Spleen (tissue), 13 donors: ENCODE measurements at places on chromosomes 12 and 14. TPM values are rescaled to one million over a fixed set of nuclear protein-coding genes. Genes with fewer than 3 reads are reported as not detected.

The KRT4 gene
- total RNA-seq, result not detected

The CNTN1 gene
- total RNA-seq, result 5.9 TPM

The CEBPE gene
- 0.64 TPM for total RNA-seq

The POTEM gene
- 0.17 TPM for total RNA-seq

The MARCHF9 gene
- total RNA-seq, result 17.2 TPM

The CLEC4C gene
- 1.0 TPM for total RNA-seq

The RERG gene
- 57.0 TPM for total RNA-seq

The RNASE7 gene
- total RNA-seq, result not detected

The TUBA1A gene
- 71.6 TPM for total RNA-seq

The PGF gene
- total RNA-seq, result 3.4 TPM

The BDKRB1 gene
- total RNA-seq, result not detected

The GAS2L3 gene
- 6.8 TPM for total RNA-seq

The STRAP gene
- total RNA-seq, result 56.0 TPM

The CCDC38 gene
- not detected for total RNA-seq

The PRKAG1 gene
- 42.1 TPM for total RNA-seq

The TTC9 gene
- 13.2 TPM for total RNA-seq

The LRRC9 gene
- total RNA-seq, result not detected
